ENCODE measurements at places on chromosomes 4 and X.

DNA sequence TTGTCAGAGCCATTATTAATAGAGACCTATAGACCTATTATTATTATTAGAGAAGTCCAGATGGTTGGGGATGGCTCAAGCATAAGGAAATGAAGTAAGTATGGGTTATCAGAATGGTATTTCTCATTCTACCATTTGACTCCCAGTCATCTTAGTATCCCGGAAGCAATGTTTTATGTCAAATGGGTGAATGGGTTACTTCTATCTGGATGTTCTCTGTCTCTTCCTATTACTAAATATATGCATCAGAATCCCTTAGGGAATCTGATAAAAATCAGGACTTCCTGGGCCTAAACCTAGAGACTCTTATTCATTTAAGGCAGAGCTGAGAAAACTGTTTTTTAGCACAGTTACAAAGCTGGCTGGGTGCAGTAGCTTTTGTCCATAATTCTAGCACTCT, 149.9 kb downstream of the SLC10A7 start:
- no peaks in the 10 kb centered on the region for H3K36me3 ChIP-seq
- no peak overlapping the region for H3K27ac ChIP-seq
- DNase-seq = no peak
- H3K27me3 ChIP-seq = no peaks in the 10 kb centered on the region

- H3K4me1 ChIP-seq = no peaks in the 10 kb centered on the region
- no peak overlapping the region for H3K27ac ChIP-seq
- no peaks in the 10 kb centered on the region for H3K36me3 ChIP-seq
Measured at GRCh38 chrX:122941806-122942205, 242.3 kb upstream of the GRIA3 start.

DNA sequence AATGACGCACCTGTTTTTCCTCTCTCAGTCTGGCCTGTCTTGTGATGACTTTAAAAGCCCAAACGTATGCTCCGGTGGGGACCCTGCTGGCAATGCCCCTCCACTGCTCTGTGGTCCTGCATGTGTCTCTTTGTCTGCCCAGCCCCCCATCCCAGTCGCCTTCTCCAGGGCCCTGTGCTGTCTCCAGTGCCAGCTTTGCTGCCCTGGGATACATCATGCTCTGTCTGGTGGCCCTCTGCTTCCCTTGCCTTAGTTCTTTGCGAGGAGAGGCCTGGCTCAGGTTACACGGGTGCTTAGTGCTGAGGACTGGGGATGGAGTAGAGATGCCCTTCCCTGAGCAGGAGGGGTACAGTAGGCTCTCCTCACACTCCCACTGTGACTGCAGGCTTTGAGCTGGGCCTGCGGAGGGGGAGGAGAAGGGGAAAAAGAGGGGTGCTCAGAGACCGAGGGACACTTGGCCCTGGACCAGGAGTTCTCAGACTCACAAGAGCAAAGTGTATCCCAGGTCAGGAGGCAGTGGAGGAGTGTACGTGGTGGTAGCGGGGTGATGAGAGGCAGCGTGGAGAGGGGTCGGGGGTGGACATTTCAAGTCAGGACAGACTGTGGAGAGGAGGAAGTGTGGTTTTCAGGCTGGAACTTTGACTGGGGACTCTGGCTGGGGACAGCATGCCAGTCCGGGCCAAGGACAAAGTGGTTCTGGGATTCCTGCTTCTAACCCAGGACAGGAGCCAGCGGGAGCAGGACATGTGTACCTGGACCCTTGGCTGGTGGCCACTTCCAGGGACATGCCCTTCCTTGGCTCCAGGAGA, 2.8 kb downstream of the APLN start:
- H3K4me3 ChIP-seq = no peak overlapping the region
- no peak overlapping the region for H3K27ac ChIP-seq
- no peak for DNase-seq
- H3K36me3 ChIP-seq = no peaks in the 10 kb centered on the region
- H3K27me3 ChIP-seq = no peaks in the 10 kb centered on the region

DNA sequence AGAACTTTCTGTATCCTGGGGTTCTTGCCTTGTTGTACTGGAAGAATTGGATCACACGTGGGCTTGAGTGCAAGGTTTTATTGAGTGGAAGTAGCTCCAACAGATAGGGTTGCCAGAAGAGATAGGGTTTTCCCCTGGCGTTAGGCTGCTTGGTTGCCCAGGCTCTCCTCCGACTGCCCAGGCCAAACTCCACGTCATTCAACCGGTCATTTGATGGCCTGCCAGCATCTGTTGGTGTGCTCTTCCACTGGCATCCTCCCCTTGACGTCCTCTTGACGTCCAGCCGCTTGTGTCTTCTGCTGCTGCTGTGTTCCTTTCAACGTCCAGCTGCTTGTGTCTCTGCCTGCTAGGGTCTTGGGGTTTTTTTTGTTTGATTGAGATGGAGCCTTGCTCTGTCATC, 340.3 kb upstream of the ZCCHC13 start:
- no peaks in the 10 kb centered on the region for H3K27me3 ChIP-seq
- no peak for DNase-seq
- no peaks in the 10 kb centered on the region for H3K4me1 ChIP-seq
- no peak overlapping the region for H3K4me3 ChIP-seq

GRCh38 chrX:133321451-133321850, 93.8 kb downstream of the GPC4 start:
- H3K27me3 ChIP-seq = no peaks in the 10 kb centered on the region
- H3K4me3 ChIP-seq = no peak overlapping the region
- no peak overlapping the region for H3K27ac ChIP-seq
- H3K36me3 ChIP-seq = no peaks in the 10 kb centered on the region
- no peaks in the 10 kb centered on the region for H3K4me1 ChIP-seq
- DNase-seq = no peak

- H3K4me3 ChIP-seq = no peak overlapping the region
- peaks cover 9% of the 10 kb centered on the region for H3K4me1 ChIP-seq
- no peak overlapping the region for H3K27ac ChIP-seq
- H3K27me3 ChIP-seq = no peaks in the 10 kb centered on the region
- DNase-seq = no peak
- H3K36me3 ChIP-seq = no peaks in the 10 kb centered on the region
Measured at GRCh38 chr4:145934434-145935047, 4.1 kb downstream of the ZNF827 start.

All from suprapubic skin (tissue), 4 donors.